HTR-8/SVneo (cell line): ENCODE measurements at places on chromosomes 7 and 10.

GRCh38 chr10:102964713-102965112 is 46.6 kb downstream of the CNNM2 start:
- DNase-seq = no peak

DNA sequence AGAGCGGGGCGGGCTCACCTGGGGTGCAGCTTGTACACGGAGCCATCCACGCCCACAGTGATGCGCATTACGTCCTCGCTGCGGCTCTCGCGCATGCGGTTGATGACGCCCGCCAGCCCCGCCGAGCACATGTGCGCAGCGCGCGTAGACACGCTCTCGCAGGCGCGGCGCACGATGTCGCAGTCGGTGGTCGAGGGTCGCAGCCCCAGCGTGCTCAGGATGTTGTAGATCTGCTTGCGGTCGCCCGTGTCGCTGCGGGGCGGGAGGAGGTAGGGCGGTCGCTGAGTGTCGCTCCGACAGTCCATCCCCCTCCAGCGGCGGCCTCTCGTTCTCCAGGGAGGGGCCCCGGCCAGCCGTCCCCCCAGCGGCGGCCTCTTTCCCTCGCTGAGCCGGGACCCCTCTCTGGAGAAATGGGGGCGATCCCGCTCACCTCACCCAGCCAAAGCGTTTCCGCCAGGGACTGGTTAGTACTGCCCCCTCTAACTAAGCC is 4.4 kb upstream of the MYL7 start:
- DNase-seq = no peak

DNA sequence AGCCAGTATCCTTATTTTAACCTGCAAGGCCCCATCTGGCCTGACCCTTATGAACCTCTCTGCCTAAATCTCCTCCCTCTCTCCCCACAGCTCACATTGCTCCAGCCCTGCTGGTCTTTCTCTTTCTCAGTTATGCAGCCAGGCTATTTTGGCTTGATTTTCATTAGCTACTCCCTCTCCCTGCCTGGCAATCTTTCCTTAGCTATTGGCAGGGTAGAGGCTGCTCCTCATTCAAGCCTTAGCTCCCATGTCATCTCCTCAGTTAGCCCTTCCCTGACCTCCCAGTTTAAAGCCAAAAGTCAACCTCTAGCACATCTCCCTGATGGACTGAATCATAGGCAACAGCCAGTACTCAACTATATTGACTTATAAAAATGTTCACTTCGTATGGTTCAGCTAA is 214.4 kb upstream of the CELF2 start:
- DNase-seq = no peak

GRCh38 chr7:106777674-106778299 is 87.3 kb upstream of the PIK3CG start:
- no peak for DNase-seq

DNA sequence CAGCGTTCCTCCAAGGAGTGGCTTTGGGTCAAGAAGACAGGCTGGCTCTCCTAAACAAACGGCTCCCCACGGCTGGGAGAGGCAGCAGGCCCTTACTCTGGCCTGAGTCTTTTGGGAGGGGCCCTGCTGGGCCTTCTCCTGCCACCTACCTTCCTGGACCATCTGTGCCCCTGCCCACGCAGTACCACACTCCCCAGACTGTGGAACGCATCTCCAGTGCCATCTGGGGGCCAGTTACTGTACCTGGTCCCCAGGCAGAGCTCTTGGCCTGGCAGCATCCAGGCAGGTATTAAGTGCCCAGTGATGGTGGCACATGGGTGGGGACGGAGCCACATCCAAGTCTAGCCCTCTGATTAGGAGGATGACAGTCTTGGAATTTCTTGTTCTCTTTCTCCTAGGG is 14.4 kb downstream of the ALKBH4 start:
- no peak for DNase-seq

DNA sequence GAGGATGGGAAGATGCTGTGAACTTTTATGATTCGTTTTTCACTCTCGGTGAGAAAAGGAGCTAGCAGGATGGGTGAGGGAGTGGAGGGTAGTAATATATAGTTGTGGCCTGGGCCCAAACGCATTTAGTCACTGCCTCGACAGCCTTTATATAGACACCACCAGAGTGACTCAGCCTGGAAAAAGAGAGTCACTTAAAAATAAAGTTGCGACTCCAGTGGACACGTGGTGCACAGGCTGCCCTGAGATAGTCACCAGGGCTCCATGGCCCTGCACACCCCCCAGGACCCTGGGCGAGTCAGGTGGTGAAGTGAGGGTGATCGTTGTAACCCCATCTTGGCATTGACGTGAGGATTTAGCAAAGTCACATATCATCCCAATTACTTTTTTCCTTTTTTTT is 106.7 kb downstream of the CUX1 start:
- peak; percentile 13 for DNase-seq

DNA sequence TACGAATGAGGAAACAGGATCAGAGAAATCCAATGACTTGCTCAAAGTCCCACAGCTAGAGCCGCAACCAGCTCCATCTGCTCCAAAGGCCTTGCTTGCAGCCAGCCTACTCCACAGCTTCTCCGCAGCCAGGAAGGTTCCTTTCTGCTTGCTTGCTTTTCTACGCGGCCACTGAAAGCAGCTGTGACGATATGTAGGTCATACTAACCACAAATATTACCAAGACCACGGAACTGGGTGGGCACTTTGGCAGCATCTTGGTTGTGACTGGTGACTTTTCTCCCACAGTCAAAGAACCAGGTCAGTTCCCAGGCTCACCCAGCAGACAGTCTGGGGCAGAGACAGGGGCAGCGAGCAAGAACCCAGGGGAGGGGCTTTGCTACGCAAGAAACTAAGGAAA is 86.4 kb downstream of the FAM53B start:
- DNase-seq = no peak

DNA sequence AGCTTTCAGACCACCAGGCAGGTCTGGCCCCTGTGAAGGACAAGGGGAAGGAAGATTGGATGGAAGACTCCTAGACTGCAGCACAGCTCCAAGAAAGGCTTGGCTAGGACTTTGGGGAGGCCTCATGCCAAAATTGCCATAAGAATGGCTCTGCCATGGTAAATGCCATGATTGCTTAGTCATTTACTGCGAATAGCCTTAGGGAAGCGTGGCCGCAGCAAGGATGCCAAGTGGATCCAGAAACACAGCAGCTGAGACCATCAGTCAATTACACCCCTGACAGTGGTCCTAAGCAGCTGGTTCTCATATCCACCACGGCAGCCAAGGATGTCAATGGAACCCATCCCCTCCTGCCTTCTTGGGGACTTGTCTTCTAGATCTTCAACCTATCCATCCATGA is 88.2 kb upstream of the AUTS2 start:
- DNase-seq = no peak

GRCh38 chr10:64635906-64636305 is 1114.7 kb downstream of the REEP3 start:
- DNase-seq = no peak

DNA sequence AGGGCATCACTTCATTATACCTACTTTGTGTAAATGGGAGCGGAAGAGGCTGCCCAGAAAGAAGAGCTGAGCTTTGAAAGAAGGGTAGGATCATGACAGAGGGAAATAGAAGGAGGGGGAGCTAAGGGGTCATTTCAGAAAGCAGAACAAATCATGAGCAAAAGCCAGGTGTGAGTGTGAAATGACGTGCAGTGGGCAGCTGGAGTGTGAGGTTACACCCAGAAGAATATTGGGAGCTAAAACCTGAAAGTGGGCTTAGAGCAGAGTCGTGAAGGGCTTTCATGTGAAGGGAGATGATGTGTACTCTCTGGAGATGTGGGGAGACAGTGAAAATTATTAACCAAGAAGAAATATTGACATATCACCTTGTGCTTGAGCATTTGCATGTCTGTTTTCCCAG is 245.0 kb upstream of the YAE1 start:
- no peak for DNase-seq

DNA sequence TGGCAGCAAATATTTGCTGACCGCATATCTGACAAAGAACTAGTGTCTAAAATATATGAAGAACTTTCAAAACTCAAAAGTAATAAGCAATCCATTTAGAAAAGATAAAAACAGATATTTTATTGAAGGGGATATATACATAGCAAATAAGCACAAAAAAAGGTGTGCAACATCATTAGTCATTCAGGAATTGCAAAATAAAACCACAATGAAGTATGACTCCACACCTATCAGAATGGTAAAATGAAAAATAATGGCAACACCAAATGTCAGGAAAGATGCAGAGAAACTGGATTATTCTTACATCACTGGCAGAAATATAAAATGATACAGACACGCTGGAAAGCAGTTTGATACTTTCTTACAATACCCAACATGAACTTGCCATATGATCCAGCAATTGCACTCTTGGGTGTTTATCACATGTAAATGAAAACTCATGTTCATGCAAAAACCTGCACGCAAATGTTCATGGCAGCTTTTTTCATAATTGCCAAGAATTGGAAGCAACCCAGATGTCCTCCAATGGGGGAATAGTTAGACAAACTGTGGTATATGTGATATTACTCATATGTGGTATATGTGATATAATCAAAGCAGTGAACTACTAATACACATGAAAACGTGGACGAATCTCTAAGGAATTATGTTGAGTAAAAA is 645.5 kb downstream of the GRID1 start:
- no peak for DNase-seq

DNA sequence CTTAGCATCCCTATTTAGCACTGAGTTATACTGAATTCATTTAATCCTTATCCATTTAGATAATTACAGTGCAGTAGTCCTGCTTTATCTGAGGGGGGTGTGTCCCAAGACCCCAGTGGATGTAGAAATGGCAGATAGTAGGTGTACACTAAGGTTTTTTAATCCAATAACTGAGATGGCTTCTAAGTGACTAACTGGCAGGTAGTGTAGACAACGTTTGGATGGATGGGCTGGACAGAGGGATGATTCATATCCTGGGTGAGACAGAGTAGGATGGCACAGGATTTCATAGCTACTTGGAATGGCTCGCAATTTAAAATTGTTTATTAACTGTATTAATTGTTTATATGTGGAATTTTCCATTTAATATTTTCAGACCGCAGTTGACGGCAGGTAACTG is 295.6 kb downstream of the CCDC3 start:
- no peak for DNase-seq

DNA sequence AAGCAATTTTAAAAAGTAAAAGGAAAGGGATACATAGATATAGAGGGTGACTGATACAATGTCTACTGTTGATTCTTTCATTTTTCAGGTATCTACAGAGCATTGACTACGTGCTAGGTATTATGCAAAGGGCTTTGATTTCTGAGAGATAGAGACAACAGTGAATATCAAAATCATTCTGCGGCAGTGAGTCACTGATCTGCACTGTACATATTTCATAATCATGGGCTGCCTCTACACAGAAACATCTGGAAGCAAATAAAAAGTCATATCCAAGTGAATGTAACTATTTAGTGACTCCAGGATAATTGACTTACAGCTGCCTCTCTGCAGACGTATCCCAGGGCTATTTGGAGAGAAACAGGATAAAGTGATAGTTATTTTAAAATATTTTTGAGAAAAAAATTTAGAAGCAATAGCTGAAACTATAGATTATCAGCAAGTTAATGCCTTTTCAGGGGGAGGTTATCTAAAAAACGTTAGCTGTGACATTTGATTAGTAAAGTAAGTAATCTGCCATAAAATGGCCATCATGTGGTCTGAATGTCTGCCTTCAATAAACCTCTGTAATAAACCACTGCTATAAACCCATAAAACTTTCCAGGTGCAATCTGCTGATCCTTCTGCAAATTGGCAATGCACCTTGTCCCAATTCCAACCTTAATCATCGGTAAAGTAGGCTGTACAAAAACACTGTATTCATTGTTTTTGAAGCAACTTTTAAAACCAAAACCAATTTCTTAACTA is 43.7 kb downstream of the CPXM2 start:
- no peak for DNase-seq

GRCh38 chr10:111531690-111532089 is 454.9 kb downstream of the ADRA2A start:
- no peak for DNase-seq

GRCh38 chr10:44366941-44367630 is 17.8 kb downstream of the CXCL12 start:
- DNase-seq = no peak

- no peak for DNase-seq
These were observed 164.8 kb downstream of the C7orf25 start for GRCh38 chr7:42747044-42747443.

GRCh38 chr10:84296091-84296981 is 32.1 kb upstream of the CCSER2 start:
- DNase-seq = peak; percentile 37

- peak; percentile 42 for DNase-seq
These were observed 21.5 kb downstream of the RBM33 start for GRCh38 chr7:155665957-155666287.

GRCh38 chr10:107653832-107654287 is 489.4 kb upstream of the SORCS1 start:
- DNase-seq = no peak

DNA sequence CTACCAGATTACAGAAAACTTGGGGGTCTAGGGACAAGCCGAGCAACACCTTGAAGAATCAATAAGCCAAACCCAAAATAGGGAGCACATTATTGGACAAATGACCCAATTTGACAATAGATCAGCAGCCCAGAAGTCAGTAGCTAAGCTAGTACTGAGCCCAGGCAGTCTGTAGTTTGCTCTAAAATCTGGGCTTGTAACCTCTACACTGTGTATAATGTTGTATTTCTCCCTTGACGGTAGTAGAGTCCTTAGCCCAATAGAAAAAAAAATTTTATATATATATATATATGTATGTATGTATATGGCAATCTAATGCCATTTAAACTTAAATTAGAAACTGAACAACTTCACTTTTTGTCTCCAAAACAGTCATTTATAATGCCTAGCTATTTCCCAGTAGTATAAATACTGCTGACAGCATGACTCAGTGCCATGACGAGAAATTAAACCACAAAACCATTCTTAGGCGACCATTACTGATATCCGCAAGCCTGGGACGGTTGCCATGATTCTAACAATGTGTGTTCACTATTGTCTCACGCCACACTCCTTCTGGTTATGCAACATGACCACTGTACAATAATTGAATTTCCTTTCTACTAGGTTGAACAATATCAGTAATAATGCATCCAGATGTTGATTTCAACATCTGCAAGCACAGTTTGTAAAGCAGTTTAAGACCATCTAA is 110.5 kb downstream of the IPMK start:
- DNase-seq = peak; percentile 50

GRCh38 chr10:118373786-118374185 is 31.7 kb upstream of the FAM204A start:
- DNase-seq = peak; percentile 28

GRCh38 chr10:75189266-75190096 is 21.1 kb upstream of the VDAC2 start:
- no peak for DNase-seq
